Mucosa of gallbladder (tissue), 1 donor: ENCODE measurements at places on chromosomes 12 and 14.

DNA sequence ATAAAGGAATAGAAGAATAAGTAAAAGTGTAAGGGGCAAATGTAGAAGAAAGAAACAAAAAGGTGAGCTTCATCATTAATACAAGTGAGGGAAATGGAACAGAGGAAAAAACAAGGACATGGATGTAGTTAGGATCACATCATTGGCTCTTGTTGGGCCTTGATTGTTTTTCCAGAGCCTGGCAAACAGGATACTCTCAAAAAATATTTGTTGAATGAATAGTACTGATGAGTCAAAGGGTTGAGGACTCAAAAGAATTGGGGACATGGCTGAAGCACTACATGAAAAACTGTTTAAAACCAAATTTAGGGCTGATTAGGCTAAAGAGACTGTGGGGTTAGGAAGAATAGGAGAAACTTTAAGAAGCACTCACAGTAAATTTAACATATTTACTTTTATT lies 11.4 kb upstream of the SRP54 start:
- no peak for DNase-seq

- DNase-seq, result peak; percentile 94
Observed at GRCh38 chr12:98418357-98419075, 96.9 kb upstream of the TMPO start.

GRCh38 chr12:94207467-94207848 lies 59.1 kb downstream of the PLXNC1 start:
- no peak for DNase-seq

- DNase-seq, result no peak
Observed at GRCh38 chr12:16282978-16283377, 5.5 kb upstream of the SLC15A5 start.

DNA sequence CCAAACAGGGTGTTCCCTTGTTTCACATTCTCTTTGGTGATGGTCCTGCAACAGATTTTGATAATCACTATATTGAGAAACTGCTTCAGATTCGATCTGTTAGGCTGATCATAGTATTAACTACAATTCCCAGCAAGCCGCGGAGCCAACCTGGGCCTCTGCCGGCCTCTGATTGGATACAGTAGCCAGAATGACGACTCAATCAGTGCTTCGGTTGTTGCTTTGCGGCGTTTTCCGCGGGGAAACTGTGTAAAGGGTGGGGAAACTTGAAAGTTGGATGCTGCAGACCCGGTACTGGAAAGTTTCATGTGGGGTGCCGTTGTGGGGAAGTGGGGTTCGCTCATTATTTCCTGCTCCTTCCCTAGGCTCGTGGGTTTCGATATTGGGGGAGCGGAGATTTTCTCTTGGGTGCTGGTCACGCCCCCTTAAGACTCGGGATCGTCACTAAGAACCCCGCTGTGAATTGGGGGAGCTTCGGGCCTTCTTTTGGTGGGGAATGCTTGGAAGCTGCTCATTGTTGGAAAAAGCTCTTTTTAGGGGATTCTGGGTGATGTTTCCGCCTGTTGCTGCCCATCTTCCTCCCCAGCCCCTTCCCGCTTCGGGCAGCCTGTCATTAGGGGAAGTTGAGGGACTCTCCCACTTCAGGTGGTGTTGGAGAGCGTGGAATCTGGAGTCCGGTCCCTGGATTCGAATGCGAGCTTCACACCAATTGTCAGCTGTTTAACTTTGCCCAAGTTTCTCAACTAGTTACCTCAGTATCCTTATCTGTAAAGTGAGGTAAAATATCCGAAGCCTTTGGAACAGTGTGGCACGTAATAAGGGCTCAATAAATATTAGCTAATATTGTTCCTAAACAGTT lies at the start of gene RAD51B:
TSS of gene RAD51B (plus strand) at position 217 of the 859 bp plus-strand sequence.
- DNase-seq, result peak; percentile 90
